AG04449 (cell line): ENCODE measurements at places on chromosomes 5 and 9.

DNA sequence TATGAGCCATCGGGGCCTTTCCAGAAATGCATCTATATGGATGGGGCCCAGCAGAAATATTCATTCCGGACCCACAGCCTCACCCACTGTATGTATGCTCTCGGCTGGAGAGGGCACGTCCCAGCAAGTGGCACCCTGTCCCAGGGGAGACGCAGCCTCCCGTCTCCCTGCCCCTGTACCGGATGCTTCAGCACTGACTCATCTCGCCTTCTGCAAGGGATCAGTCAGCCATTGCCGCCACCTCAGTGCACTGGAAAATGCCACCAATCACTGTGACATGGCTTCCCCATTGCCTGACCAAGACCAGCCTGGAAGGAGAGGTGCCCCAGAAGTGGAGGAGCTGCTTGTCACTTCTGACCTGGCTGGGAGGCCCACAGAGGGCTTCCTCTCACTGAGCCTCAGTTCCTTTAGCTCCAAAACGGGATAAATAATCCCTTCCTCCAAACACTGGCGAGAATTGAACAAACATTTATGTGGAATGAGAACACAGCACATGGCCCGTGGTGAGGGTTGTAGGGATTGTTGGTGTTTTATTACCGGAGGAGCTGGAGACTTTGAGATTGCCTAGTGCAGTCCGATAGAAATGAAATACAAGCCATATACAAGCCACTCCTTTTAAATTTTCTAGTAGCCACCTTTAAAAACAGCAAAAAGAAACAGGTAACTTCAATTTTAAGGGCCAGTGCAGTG is 43.9 kb upstream of the ORM1 start:
- peak; percentile 64 for DNase-seq

GRCh38 chr5:118711727-118712126 is 276.6 kb downstream of the DTWD2 start:
- DNase-seq: no peak

- DNase-seq: no peak
These were observed 72.9 kb upstream of the ALDH1B1 start for GRCh38 chr9:38319496-38320173.

GRCh38 chr5:54404568-54404967 is 50.9 kb upstream of the HSPB3 start:
- no peak for DNase-seq

DNA sequence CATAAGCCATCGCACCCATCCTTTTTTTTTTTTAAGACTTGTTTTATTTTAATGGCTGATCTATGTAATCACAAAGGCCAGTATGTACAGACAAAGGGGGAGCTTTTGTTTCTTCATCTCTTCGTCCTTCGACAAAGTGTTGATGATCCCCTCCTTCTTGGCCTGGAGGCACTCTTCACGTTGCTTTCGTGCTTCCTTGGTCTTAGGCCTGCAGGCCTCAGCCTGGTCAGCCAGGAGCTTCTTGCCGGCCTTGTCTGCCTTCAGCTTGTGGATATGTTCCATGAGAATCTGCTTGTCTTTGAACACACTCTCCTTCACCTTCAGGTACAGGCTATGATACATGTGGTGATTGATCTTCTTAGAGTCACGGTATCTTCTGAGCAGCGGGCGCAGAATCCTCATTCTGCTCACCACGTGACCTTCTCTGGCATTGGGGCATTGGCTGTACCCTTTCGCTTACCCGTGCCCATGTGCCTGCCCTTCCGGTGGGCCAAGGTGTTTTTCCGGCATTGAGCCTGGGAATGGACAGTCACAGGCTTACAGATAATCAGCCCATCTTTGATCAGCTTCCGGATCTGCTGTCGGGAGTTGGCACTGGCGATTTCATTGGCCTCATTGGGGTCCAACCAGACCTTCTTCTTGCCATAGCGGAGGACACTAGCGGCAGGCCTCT is 36.0 kb downstream of the TLX3 start:
- DNase-seq: no peak

DNA sequence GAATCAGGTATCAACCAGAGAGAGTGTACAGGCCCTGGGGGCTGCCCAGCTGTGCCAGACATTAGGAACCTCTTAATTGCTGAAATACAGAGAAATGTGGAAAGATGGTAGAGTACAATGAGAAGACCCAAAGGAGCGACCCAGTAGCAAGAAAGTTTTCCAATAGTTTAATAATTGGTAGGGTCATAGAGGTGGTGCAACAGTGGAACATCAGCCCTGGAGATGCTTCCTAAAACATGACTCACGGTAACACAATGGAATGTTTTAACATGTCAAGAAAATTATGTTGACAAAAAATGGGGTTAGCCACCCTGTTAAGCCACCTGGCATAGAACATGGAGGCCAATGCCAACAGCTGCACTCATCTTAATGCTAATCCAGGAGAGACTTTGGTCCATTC is 284.1 kb downstream of the ELAVL2 start:
- no peak for DNase-seq

GRCh38 chr5:133947431-133947841 is 21.0 kb downstream of the C5orf15 start:
- DNase-seq: no peak

GRCh38 chr5:134837530-134838181 is 8.1 kb upstream of the C5orf24 start:
- no peak for DNase-seq

- DNase-seq: no peak
These were observed 479.4 kb downstream of the ENC1 start for GRCh38 chr5:74161170-74161569.

- no peak for DNase-seq
These were observed 87.5 kb upstream of the AGXT2 start for GRCh38 chr5:35135239-35135700.
